ENCODE measurements at places on chromosomes 7 and 10. TPM values are rescaled to one million over a fixed set of nuclear protein-coding genes. Genes with fewer than 3 reads are reported as not detected.

Gene PNLIPRP1
- total RNA-seq: not detected

Gene POLR2J2
- 81.3 TPM for total RNA-seq

DNA sequence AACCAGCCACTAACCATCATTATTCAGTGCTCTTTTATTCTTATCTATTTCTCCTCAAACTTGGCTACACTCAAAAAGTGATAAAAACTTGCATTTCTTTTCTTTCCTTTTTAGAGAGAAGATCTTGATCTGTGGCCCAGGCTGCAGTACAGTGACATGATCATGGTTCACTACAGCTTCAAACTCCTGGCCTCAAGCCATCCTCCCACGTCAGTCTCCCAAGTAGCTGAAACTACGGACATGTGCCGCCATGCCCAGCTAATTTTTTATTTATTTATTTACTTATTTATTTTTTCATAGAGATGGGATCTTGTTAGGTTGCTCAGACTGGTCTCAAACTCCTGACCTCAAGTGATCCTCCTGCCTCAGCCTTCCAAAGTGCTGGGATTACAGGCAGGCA lies 24.6 kb upstream of the TMEM248 start:
- no peak for DNase-seq

Gene SPDYE1
- not detected for total RNA-seq

Gene GDF10
- 0.22 TPM for total RNA-seq

Gene RAB11FIP2
- total RNA-seq: 37.7 TPM

DNA sequence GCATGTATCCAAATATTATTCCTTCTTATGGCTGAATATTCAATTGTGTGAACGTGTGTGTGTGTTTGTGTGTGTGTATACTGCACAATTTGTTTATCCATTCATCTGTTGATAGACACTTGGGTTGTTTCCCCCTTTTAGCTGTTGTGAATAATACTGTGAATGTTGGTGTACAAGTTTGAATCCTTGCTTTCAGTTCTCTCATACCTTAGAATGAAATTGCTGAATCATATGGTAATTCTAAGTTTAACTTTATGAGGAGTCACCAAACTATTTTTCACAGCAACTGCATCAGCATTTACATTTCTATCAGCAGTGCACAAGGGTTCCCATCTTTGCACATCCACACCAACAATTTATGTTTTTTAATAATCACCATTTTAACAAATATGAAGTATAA lies 86.9 kb upstream of the GATAD1 start:
- no peak for DNase-seq

DNA sequence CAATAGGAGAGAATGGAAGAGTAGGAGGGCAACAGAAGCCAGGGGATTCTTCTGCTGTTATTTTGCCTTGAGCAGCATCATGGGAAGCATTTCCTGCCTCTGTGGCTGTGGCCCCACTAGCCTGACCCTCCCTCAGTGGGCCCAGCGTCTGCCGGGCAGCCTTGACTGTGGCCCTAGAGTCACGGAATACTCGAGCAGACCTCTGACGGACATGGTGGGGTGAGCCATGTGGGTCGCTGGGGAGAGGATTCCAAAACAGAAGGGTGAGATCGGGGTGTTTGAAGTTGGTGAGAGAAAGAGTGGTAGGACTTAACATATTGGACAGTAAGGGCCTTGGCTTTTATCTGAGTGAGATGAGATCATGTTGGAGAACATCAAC lies 8.3 kb upstream of the PRKAG2 start:
- no peak for DNase-seq

- DNase-seq: no peak
These were observed 108.1 kb downstream of the GRID1 start for GRCh38 chr10:86258499-86258898.

Gene SRRM3
- total RNA-seq: not detected

Gene TCF7L2
- 4.2 TPM for total RNA-seq

Gene IGF2BP3
- not detected for total RNA-seq

Gene LRRC72
- not detected for total RNA-seq

DNA sequence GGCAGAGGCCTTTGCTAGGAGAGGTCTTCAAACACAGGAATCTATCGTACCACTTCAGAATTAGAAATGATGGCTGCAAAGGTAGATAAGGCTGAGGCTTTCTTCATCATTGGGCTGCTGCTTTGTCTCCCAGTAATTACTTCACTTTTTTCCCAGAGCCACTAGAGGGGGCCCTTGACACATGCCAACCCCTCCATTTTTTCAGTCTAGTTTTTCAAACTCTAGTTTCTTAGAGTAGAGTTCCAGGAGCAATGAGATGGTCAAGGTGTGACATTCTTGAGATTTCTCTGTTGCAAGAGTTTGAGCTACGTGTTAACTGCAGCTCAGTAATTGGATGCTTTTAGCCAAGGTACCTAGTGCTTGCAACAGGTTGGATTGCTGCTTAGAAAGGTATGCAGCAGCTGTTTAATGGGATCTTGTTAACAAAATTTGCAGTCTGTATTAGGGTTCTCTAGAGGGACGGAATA lies 33.8 kb upstream of the RBM20 start:
- peak; percentile 70 for DNase-seq

- no peak for DNase-seq
These were observed 81.5 kb downstream of the ARL4A start for GRCh38 chr7:12768948-12769347.

Gene PNLIPRP2
- total RNA-seq: not detected

- no peak for DNase-seq
These were observed 119.0 kb downstream of the LMBR1 start for GRCh38 chr7:156773966-156774365.

DNA sequence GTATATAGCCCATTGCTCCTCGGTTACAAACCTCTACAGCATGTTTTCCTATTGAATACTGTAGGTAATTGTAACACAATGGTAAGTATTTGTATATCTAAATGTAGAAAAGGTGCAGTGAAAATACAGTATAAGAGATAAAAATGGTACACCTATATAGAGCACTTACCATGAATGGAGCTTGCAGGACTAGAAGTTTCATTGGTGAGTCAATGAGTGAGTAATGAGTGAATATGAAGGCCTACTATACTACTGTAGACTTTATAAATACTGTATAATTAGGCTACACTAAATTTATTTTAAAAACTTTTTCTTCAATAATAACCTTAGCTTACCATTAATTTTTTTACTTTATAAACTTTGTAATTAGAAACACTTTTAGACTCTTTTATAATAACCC lies 239.7 kb downstream of the CDK14 start:
- DNase-seq: no peak

DNA sequence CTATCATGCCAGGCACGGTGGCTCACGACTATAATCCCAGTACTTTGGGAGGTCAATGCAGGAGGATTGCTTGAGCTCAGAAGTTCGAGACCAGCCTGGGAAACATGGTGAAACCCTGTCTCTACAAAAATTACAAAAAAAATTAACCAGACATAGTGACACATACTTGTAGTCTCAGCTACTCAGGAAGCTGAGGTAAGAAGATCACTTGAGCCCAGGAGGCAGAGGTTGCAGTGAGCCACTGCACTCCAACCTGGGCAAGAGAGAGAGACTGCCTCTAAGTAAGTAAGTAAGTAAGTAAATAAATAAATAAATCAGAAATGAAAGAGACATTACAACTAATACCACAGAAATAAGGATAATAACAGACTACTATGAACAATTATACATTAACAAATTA lies 36.2 kb downstream of the PDLIM1 start:
- DNase-seq: no peak

GRCh38 chr10:102775935-102776669 lies 32.4 kb downstream of the WBP1L start:
- peak; percentile 2 for DNase-seq

- DNase-seq: no peak
These were observed 65.5 kb downstream of the OSBPL3 start for GRCh38 chr7:24914465-24914859.

- peak; percentile 24 for DNase-seq
These were observed 51.1 kb downstream of the CPEB3 start for GRCh38 chr10:92239600-92240288.

Gene ZNF680
- 8.3 TPM for total RNA-seq

- no peak for DNase-seq
These were observed 69.7 kb upstream of the NEUROD6 start for GRCh38 chr7:31410265-31410664.

DNA sequence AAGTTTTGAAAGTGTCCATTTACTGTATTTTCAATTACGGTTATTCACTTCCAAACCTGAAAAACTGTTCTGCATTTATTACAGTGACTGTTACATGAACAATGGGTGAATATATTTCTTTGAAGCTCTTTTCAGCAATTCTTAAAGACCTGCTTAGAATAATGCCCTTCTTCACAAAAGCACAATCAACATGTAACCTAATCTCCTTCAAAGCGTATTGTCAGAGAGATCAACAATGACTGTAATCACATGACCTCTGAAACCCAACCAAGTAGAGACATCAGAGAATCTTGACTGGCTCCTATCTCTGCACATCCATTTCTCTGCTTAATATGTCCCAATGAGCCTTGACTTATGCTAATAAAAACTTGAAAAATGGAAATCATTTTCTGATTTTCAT lies 126.7 kb downstream of the NRCAM start:
- DNase-seq: no peak

Gene PRLHR
- not detected for total RNA-seq

GRCh38 chr7:151782598-151783448 lies 94.1 kb downstream of the PRKAG2 start:
- peak; percentile 80 for DNase-seq
